ENCODE measurements at places on chromosomes 1 and 21. TPM values are rescaled to one million over a fixed set of nuclear protein-coding genes. Genes with fewer than 3 reads are reported as not detected.

The TNFRSF25 gene
- 18.2 TPM for total RNA-seq

The TNFAIP8L2 gene
- not detected for total RNA-seq

The PRKAA2 gene
- 6.5 TPM for total RNA-seq

The LTN1 gene
- total RNA-seq: 21.0 TPM

The CFAP45 gene
- 2.0 TPM for total RNA-seq

The SRSF11 gene
- 81.9 TPM for total RNA-seq

The OLIG2 gene
- not detected for total RNA-seq

DNA sequence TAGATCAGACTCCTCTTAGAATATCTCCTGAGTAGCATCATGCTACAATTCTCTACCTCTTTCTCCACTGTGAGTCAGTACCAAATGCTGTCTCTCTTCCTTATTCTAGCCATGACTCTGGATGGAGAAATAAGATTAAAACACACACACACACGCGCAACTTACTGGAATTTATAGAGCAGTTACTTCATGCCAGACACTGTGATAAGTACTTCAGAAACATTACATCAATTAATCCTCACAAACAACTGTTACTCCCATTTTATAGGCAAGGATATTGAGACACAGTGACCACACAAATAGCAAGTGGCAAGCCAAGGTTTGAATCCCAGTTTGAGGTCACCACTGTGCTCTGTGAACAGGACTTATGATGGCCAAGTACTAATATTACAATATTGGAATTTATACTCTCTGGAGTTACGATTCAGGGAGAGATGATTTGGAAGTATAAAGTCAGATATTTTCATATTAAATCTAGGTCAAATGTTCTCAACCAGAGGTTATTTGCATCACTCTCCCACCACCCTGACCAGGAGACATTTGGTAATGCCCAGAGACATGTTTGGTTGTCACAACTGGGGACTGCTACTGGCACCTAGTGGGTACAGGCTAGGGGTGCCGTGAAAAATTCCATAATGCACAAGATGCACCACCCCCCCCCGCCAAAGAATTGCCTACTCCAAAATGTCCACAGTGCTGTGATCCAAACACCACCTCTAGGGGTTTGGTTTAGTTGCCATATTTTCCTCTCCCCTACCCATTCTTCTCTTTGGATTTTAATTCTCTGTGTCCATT is 221.6 kb downstream of the LTN1 start:
- no peak for DNase-seq

- DNase-seq: no peak
Measured at GRCh38 chr1:41028034-41028642, 6.6 kb upstream of the SLFNL1 start.

DNA sequence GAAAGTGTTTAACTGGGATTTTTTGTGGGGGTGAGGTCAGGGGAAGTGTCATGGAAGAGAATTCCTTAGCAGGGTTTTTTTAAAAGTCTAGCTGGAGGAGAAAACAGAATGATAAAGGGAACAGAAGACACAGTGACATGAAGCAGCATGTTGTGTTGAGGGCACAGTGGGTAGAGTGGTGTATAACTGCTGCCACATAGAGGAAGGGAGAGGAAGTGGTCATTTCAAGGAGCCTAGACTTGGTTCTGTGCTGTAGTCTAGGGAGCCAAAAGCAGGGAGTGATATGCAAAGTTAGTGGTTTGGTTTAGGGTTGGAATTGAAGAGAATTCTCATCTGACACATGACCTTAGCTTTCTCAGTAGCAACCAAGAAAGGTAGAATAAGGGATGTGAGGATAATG is 10.2 kb downstream of the EEIG2 start:
- DNase-seq: no peak

DNA sequence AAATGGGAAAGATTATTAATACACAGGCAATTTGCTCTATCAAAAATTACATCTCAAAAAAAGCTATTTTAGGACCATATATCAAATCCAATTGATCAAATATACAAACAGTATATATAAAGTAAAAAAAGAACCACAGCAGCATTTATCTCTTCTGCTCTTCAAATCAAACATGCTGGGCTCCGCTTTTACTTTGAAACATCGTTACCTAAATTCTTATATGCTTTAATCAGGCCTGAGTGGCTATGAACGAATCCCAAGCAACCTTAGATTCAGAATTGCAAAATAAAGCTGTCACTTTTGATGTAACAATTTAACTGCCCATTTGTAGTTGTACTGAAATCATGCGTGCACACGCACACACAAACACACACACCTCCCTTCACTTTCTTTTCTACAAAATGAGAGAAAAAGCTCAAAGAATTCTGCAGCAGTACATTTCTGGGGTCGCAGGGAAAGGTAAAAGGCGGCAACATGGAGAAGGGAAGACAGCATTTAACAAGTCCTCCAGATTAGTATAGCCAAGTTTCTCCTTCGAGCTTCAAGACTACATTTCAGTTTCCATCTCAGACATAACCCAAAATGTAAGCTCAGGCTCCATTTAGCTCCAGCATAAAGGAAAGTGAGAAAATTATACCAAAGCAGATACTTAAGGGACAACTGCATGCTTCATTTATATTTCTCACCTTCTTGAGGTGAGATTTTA is 92.2 kb upstream of the TTC39A start:
- DNase-seq: no peak

GRCh38 chr1:154159554-154159953 is 4.7 kb upstream of the NUP210L start:
- no peak for DNase-seq

GRCh38 chr1:185376288-185376687 is 59.2 kb upstream of the IVNS1ABP start:
- no peak for DNase-seq

DNA sequence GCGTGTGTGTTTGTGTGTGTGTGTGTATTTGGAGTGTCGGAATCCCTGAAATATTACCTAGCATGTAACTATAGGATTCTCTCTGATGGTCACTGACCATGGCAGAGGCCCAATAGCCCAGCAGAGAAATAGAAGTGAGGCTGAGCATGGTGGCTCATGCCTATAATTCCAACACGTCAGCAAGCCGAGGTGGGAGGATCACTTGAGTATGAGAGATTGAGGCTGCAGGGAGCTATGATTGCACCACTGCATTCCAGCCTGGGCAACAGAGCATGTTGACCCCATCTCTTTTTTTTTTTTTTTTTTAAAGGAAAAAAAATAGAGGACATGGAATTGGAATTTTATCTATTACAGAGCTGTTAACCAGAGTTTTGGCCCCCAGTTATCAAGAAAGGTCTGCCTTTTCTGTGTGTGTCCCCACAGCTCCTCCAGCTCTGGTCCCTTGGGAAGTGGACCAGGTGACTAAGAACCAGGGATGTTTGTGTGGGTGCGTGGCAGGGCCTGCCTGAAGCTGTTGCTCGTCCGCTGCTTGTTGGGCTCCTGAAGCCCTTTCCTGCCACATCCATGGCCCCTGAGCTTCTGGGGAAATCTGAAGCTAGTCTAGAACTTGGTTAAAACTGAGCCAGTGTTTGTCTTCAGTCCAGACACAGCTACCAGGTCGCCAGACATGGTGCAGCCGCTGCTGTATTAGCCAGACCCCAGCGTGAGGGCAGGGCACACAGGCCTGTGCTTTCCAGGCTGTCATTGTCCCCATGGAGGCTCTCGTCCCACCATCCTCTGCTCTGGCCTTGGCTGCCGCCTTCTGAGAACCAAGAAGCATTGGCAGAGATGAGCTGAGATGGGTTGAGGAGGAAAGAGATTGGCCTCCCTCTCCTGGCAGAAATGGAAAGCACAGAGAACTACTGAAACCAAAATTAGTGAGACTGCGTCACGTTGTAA is 25.5 kb downstream of the CAPN9 start:
- DNase-seq: peak; percentile 41

DNA sequence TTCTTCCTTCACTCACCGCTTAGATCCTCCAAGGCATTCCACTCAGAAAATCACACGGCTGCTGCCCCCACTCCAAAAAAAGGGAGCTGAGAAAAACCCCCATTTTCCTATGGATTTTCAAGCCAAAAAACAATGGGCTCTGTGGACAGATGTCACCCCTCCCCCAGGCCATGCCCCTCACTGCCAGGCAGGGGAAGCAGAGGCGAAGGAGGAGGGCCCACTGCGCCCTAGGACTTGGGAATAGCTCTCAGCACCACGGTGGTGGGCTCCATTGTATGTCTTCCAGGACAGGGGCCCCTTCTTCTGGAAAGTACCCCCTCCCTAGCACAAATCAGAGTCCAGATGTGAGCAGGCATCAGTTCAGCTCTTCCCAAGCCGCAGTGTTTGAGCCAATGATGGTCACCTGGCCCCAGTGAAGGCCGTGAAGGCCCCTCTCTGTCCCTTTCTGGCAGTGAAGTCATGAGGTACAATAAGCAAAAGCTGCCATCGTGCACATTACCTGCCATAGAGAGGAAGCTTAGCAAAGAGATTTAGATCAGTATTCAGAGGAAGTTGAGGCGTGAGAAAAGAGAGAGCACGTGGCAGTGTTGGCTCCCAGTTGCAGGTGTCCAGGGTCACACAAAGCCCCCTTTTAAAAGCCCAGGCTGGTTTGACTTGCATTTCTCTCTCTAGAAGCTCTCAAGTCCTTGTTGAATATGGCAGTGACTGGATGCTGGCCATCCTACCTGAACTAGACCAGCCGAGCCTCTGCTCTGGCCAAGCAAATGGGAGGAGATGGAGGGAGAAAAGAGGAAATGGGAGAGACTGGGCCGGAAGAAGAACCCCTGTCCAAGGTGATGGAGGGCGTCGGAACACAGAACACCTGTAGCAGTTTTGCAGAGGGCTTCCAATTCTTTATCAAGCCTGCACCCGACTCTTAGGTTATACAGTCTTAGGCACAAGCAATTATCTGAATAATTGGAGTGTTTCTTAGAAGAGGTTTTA is 149.0 kb downstream of the TOMM20 start:
- no peak for DNase-seq

DNA sequence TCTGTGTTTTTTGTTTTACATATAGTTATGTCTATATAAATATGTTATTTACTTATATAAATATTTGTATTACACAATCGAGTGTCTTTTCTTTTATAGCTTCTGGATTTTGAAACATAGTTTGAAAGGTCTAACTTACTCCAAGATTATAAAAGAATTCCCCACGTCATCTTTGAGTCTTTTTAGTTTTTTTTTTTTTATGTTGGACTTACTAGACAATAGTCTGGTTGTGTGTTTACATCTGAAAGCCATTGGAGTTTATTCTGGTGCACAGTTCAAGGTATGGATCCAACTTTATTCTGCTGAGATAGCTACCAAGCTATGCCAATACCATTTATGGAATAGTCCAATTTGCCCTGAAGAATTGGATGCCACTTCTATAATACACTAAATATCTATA is 26.1 kb upstream of the RCAN3 start:
- DNase-seq: no peak

- no peak for DNase-seq
Measured at GRCh38 chr1:246987083-246987690, 20.7 kb downstream of the ZNF695 start.

- DNase-seq: no peak
Measured at GRCh38 chr1:154423304-154423987, 18.3 kb downstream of the IL6R start.

DNA sequence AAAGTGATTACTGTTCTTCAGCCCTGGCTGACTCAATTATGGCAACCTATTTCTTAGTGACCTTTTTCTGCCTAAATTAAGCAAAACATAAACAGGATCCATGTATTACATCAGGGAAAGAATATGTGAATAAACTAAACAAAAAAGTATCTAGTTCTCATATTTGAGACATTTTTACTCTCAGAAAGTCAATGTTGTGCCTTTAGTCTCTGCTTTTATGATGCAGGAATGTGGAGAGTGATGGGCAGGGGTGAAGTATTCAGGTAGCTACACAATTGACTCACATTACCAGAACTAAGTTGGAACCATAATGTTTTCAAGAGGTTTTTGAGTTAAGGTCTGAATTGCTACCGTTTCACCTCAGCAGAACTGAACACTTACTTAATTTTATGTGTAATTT is 462.7 kb upstream of the CXADR start:
- DNase-seq: no peak

DNA sequence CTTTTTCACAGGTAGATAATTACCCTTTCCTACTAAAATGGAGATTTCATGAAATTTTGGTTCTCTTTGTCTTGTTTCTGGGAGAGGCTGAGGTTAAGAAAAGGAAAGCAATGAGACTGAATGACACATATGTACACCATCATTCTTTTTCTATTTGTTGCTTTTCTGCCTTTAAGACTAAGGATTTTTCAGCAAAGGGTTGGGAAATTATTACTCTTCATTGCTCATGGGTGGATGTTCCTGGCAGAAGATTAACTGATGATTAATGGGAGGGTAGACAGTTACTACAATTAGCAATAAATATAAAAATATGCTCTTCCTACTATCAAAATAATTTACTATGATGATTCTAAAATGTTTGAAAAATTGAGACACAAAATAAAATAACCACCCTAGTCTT is 316.5 kb upstream of the USP24 start:
- no peak for DNase-seq

DNA sequence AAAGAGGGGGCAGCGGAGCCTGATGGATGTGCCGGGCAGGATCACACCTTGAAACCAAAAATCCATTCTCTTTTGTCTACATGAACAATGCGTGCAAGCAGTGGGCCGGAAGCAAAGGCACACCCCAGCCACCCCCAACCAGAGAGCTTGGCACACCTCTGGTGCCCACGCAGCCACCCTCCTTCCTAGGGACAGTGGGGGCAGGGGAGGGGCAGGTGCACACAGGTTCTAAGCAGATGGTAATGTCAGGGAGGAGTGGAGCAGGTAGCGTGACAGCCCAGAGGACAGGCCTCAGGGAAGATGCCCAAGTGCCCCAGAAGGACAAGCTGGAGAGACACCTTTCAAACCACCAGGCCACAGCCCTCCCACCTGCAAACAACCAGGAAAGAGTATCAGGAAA is 36.5 kb downstream of the SYF2 start:
- DNase-seq: no peak
